GOT3 (cell line): ENCODE measurements at places on chromosomes 7 and 10.
A peak's percentile ranks its signal among the peaks of the same experiment; 100 is the strongest.

DNA sequence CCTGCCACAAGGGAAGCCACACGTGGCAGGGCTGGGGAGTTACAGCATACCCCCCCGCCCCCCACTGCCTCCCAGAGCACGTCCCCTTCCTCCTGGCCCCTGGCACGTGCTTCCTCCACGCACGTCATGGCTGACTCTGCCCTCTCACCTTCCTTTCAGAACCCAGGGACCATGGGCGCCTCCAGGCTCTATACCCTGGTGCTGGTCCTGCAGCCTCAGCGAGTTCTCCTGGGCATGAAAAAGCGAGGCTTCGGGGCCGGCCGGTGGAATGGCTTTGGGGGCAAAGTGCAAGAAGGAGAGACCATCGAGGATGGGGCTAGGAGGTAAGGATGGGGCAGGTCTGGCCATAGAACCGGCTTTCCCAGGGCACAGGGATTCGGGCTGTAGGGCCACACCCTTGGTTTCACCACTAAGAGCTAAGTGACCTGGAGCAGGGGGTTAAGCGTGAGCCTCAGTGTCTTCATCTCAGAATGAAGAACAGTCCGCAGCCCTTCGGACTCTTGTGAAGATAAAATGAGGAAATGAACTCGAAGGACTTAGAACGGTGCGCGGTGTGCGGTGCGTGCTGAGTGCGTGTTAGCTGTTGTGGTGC, 2.5 kb downstream of the NUDT1 start:
- DNase-seq, result no peak

- peak; percentile 35 for DNase-seq
Measured at GRCh38 chr10:47311932-47312662, 10.2 kb upstream of the GDF2 start.

DNA sequence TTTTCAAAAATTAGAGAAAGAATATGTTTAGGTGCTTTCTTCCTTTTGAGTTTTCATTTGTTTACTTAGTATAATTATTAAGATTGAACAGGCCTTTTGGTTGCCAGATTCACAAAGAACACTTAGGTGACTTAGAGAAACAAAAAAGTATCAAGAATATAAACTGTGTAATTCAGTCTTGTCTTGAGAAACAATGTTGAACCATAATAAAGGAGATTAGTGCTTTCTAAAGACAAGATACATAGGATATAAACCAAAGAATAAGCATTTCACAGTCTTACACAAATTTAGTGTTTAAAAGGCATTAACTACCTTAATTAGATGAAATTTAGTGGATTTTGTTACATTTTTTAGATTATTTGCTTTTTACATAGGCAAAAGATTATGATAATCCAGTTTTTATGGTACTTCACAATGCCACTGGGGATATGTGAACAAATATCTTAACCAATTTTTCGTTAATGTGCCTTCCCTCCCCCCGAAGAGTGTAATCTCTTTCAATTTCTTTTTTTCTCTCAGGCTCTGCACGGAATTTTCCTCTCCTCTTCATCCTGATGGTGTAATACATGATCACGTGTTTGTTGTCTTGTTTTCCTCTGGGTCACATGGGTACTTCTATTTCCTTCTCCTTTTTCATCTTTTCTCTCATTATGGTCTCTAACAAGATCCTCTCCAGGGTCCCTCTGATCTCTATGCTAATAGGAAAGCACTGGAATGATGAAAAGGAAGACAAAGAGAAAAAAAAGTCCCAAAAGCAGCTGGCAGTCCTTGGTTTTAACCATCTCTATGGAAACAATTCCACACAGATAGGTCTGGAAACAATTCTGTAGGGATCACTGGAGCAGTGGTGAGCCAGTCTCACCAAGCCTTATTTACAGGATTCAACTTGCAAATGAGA, 3.7 kb upstream of the HNRNPH3 start:
- no peak for DNase-seq

DNA sequence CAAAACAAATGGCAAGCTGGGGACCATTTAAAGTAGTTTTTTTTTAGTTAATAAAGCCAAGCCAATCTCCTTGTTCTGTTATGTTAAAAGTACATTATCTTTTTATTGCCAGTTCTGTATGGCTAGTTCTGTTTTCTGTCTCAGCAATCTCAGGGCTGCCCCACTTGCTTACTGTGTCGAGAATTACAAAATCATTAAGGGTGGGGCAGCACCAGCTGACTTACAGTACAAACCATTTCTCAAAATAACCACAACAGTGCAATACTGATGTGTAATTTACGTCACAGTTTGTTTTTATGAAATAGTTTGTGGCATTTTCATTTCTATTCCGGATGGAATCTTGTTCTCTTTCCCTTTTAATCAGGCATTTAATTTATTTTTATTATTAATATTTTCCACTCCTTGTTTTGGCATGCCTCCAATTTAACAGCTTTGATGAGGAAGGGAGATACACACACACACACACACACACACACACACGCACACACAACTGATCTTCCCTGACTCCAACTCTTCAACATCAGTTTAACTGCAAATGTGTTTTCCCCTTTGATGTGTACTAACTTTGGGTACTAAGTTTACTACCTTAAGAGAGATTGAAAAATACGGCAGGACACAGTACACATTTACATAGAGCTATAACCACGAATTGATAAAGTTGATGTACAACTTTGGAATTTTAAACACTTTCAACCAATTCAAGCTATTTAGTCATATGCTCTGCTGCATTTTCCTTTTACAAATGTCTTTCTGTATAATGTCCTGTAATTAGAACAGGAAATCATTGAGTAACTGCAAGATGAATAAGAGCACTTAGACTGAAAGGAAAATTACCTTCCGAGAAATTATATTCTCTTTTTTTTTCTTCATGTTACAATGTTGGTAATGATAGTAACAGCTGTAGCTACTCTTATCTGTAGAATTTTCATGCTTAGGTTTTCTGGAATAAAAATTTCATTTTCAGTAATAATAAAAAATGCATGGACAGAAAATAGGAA, 91.5 kb downstream of the ARID5B start:
- DNase-seq, result no peak

DNA sequence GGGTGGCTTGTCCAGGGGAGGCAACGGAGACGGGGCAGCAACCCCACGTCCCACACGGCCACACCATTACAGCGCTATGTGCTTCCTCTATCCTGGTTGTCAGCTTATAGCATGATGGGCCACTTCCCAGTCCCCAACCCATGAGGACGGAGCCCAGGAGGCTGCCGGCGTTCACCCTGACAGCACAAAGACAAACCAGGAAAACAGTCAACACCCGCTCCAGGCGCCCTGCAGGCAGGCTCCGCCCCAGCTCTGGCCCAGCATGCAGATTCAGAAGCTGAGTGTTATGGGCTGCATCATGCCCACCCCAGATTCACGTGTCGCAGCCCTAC, 14.8 kb downstream of the WDR86 start:
- DNase-seq, result no peak
